ENCODE measurements at places on chromosomes 6 and 20.
A peak's percentile ranks its signal among the peaks of the same experiment; 100 is the strongest.

DNA sequence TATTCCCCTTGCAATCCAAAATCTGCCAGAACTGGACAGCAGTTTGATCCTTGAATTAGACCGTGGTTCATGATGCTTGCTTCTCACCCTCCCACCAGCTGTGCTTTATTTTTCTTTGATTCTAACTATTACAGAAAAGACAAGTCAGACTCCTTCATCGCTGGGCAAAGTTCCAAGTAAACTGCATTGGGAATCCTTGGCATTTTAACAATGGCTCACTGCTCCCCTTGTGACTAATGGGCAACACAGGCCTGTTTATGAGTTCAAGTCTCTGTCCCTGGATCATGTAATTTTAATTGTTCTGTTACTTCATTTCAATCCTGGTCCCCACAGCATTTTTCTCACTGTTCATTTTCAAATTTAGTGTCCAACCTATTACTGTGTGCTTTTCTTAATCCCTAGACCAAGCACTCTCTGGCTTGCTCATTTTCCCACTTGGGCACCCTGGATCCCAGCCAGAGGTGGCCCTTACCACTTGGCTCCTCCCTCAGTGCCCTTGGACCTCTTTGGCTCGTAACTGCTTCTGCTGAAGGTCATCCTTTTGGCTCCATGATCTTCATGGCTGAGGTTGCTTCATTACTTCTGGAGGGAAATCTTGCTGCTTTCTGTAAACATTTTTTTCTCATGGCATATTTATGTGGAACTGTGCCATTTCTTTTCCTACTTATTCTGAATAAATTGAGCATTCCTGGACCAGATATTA lies 32.8 kb downstream of the PSMB9 start:
- DNase-seq = no peak

GRCh38 chr6:150891888-150892485 lies 26.5 kb downstream of the MTHFD1L start:
- DNase-seq = peak; percentile 29

GRCh38 chr6:2862712-2863181 lies 21.1 kb upstream of the SERPINB1 start:
- no peak for DNase-seq

DNA sequence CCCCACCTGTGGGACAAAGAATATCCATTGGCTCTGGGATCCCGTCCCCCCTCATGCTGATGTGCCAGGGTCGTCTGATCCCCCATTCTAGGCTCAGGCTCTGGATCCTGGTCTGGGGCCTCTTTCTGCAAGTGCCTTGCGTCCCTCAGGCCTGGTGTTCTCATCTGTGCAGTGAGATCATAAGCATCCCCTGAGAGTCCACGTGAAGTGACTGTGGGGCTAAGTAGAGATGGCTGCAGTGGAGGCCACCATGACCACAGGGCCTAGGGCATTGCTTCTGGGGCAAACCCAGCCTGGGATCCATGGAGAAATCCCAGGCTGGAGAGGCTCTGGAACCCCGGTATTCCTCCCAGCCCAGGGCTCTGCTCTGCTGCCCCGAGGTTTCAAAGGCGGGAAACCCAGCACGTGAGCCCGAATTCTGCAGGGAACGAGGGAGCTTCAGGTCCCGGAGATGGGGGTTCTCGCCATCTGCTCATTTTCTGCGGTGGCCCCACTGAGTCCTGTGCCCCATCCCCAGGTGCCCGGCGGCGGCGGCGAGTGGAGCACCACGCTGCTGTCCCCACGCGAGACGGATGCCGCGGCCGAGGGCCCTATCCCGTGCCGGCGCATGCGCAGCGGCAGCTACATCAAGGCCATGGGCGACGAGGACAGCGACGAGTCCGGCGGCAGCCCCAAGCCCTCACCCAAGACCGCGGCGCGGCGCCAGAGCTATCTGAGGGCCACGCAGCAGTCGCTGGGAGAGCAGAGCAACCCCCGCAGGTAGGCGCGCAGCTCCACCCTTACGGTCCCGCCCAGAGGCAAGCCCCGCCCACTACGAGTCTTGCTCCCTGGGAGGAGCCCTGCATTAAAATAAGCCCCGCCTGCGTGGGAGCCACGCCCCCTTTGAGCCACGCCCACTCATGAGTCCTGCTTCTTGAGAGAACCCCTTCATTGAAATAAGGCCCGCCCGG lies 105.5 kb upstream of the MYL9 start:
- DNase-seq = peak; percentile 65

- no peak for DNase-seq
These were observed 3.8 kb downstream of the ADRM1 start for GRCh38 chr20:62306414-62307187.

- DNase-seq = no peak
These were observed 85.2 kb downstream of the ELOVL4 start for GRCh38 chr6:79862126-79862525.

- no peak for DNase-seq
These were observed 14.2 kb downstream of the SLC22A23 start for GRCh38 chr6:3442431-3443220.

- DNase-seq = no peak
These were observed 106.0 kb downstream of the FOXF2 start for GRCh38 chr6:1495344-1495743.

DNA sequence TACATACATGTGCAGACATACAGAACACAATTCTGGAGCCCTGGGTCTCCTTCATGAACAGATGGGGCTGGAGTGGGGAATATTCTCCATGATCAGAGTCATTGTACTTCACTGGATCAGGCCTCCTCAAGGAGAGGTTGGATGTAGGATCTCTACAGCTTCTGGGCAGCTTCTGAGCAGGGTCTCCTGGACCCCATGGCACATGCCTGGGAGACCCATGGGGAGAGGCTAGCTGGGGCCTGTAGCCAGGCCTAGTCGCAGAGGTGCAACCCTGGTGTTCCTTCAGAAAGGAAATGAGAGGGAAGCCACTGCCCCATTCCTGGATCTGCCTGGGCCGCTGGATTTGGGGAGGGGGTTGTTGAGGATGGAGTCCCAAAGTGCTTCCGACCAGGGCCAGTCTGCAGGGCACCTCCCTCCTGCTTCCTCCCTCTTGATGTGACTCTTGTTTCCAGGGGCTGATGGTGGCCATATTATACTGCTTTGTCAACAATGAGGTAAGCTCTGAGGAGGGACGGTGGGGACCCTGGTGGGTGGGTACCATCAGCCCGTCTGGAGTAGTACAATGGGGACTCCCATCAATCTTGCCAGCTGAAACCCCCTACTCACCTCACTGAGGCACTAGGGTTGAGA lies 31.8 kb downstream of the GLP1R start:
- no peak for DNase-seq

GRCh38 chr6:89205819-89206218 lies 11.3 kb downstream of the GABRR1 start:
- no peak for DNase-seq

DNA sequence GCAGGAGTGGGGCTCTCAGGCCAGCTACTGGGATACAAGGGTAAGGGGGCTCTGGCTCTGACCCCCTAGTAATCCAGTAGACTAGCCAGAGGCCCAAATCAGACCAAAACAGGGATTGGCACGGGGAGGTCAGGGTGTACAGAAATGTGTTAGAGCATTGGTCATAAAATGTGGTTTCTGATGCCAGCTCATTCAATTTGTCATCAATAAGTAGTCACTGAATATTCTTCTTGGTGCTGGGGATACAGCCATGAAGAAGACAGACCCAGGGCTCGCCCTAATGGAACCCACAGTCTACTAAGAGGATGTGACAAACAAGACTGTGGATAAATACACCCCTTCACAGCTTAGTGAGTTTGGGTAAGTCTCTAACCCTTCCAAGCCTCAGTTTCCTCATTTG lies 11.1 kb downstream of the MAP1LC3A start:
- no peak for DNase-seq

DNA sequence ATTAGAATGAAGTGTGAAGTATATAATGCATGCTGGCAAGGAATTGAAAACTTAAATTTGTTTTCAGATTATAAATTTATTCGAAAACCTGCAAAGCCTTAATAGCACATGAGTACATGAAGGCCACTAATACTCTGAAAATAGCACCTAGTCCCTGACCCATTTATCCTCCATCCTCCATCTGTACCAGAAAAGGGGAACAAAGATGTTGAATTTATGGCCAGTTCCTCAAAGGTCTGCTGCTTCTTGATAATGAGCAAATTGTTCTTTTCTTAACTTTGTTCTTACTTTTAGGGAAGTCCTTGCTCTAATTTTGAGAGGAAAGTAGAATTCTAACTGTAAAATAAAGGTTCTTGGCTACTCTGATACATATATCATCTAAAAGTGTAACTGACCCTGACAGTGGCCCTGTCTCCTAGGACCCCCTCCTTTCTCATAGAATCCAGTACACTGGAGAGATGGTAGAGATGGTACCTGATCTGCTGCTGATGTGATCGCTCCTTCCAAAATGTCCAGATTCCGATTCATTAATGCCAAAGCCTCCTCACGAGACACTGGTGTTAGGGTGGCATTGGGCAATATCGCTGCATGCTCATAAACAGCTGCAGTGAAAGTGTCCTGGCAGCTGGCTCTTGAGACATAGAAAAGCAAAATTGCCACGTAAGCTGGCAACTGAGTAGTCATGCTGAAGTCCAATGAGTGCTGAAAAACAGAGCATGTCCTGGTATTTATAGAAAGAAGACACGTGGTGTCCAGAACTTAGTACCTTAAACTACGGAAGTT lies at the start of gene VNN1:
TSS of gene VNN1 (minus strand) at position 704 of the 783 bp plus-strand sequence. CDS start at position 684, 20 bp downstream.
- no peak for DNase-seq

- DNase-seq = no peak
These were observed 195.0 kb downstream of the CD83 start for GRCh38 chr6:14312587-14312986.

DNA sequence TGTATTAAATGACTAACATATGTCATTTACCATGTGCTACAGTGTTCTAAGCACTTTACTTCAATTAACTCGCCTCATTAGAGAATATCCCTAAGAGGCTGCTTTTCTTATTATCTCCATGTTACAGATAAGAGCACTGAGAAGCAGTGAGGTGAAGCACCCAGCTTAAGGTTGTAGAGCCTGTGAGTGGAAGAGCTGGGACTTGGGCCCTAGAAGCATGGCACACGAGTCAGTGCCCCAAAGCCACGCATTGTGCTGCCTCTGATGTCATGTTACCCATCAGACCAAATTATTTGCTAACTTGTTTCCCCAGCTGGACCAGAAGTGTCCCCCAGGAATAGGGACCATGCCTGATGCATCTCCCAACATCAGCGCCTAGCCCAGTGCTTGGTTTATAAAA lies 34.1 kb downstream of the POFUT1 start:
- DNase-seq = no peak

DNA sequence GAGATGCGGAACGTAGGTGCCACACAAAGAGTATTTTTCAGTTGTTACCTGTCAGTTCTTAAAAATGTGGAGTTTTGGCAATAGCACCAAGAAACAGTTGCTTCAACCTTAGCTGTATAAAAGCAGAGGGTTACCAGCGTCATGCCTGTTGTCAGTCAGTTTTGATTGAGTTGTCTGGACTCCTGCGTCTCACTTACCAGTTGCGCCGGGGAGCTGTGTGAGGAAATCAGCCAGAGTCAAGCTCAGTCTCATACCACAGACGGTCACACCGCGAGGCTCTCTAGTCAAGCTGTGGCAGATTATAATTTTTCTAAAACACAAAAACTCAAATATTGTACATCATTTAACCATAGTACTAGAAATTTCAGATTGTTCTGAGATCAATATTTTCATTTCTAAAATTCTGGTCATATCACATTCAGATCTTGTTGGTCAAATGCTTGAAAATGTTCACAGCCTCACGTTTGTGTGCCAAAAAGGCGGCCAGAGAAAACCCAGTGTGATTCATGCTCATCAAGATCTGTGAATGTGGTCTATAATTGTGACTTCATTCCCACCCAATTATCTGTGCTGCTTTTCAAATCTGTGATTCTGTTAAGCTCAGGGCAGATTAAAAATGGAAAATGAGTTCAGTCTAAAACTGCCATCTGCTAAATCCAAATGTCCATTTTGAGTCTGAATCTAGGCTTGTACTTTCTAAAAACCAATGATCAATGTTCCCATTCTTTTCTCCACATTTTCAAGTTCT lies 37.5 kb downstream of the SASH1 start:
- DNase-seq = no peak

DNA sequence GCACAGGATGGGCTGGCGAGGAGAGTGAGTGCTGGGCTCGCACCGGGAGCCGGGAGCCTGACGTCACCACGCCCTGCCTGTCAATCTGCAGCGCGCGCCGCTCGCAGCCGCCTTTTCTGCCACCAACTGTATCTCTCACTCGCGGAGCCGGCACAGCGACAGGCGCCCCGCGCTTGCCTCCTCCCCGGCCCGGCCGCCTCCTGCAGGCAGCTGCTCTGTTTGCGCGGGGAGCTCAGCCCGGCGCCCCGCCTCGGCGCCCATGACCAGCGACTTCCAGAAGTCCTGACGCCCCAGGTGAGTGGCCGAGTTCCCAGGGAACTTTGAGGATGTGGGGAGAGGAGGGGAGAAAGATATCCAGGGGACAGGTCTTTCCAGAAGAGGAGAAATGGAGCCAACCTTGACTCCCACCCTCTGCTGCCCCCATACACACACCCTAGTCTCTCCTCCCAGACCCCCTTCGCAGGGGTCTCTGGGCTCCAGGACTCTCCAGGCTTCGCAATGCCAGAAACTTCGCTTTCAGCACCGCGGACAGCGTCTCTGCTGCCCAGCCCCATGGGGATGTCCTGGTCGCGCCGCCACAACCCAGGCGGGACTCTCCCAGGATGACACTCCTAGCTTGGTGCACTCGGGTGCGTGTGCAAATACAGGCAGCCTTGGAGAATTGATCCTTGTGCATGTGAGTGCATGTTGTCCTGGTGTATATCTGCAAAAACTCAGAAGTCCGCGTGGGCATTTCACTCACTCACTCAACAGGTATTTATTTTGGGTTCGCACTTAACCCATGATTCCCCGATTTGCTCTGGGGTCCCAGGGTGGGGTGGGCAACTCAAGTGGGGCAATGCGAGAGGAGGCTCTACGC lies at the start of gene GPR6:
TSS of gene GPR6 (plus strand) at position 138 of the 859 bp plus-strand sequence. CDS start 802 bp downstream, outside the sequence.
- peak; percentile 14 for DNase-seq

GRCh38 chr6:159261995-159262394 lies 92.8 kb downstream of the FNDC1 start:
- DNase-seq = no peak

- no peak for DNase-seq
These were observed 7.6 kb upstream of the SYNDIG1 start for GRCh38 chr20:24461848-24462247.

DNA sequence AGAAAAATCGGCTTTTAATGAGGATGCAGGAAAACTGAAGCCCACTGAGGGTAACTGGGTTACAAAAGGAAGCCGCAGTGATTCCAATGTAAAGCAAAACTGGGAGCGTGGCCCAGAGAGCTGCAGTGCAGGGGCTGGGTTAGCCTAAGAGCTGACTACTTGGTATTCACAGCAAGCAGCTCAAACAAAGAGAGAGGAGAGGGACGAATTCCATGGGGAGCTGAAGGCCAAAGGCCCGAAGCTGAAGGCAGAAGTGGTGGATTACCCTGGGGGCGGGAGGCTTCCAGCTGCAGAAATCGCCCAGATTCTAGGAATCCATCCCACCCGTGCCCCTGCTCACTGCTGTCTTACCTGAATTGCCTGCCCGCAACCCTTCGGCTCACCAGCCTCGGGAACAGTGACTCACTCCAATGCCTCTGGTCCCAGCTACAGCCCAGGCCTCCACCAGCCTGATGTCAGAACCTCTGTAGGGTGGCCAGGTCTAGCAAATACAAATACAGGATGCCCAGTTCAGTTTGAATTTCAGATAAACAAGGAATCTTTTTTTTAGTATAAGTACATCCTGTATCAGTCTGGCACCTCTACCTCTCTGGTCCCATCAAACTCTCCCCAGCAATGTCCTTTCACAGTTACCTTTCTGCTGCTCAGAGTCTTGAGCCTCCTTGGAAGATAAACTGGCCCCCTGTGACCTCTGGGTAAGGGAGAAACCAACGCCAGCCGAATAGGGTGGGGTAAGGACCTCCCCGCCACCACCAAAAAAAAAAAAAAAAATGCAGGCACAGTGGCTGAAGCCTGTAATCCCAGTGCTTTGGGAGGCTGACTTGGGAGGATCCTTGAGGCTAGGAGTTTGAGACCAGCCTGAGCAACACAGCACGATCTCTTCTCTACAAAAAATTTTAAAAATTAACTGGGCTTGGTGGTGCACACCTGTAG lies 14.6 kb upstream of the ZMYND8 start:
- no peak for DNase-seq

Data from stimulated activated CD4-positive, alpha-beta T cell treated with anti-CD3 and anti-CD28 coated beads, Interleukin-1b, Interleukin-23, amount 100 ng/mL, for 1 hour (primary cell).